ENCODE measurements at places on chromosomes 13 and 19. TPM values are rescaled to one million over a fixed set of nuclear protein-coding genes. Genes with fewer than 3 reads are reported as not detected.

Gene TMEM38A
- 1.2 TPM for total RNA-seq

- no peak for DNase-seq
These were observed 529.8 kb upstream of the NBEA start for GRCh38 chr13:34412295-34412694.

DNA sequence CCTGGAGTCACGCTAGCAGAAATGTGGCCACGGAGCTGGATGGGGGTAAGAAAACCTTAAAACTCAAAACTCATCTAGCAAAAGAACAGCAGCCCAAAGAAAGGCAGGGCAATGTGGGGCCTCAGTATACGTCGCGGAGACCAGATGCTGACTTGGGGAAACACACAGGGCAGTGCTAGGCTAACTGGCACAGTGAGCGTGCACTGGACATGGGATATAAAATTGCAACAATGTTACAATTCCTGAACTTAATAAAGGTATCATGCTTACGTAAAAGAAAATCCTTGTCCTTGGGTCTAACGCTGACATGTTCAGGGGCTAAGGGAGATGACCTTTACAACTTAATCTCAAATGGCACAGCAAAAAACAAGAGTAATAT, 40.5 kb downstream of the COL4A1 start:
- no peak for DNase-seq

DNA sequence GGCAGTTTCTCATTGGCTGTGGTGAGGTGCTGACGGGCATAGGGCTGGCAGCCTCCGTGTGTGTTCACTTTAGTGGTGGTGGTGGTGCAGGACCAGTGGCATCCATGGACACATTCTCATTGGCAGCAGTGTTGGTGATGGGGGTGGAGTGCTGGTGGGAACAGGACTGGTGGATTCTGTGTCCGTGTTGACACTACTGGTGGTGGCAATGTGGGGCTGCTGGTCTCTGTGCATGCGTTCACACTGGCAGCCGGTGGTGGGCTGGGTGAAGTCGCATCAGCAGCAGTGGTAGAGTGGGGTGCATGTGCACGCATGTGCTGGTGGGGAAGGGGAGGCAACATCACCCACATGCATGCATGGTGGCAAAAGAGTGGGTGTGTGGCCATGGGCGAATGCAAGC, 1471.4 kb upstream of the PCDH20 start:
- no peak for DNase-seq

Gene FZR1
- total RNA-seq, result 32.6 TPM

Gene TMEM272
- 1.6 TPM for total RNA-seq

GRCh38 chr13:66926851-66927524, 303.1 kb downstream of the PCDH9 start:
- DNase-seq, result no peak

DNA sequence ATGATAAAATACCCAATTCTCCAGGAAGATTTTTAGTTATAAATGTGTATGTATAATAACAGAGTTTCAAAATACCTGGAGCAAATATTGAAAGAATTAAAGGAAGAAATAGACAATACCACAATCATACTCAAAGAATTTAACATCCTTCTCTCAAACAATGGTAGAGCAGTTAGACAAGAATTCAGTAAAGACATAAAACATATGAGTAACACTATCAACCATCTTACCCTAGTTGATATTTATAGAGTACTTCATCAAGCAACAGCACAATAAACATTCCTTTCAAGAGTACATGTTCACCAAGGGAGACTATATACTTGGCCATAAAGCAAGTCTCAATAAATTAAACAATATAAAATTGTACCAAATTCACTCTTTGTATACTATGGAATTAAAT, 108.4 kb downstream of the DLEU7 start:
- no peak for DNase-seq

DNA sequence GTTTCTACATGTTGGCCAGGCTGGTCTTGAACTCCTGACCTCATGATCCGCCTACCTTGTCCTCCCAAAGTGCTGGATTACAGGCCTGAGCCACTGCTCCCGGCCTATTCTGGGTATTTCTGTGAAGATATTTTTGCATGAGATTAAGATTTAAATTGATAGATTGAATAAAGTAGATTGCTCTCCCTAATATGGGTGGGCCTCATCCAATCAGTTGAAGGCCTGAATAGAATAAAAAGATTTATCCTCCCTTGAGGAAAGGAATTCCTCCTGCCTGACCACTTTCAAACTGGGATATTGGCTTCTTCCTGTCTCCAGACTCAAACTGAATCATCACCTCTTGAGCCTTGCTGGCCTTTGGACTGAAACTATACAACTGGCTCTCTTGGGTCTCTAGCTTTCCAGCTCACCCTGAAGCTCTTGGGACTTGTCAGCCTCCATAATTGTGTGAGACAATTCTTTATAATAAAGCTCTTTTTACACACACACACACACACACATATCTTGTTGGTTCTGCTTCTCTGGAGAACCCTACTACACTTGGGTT, 36.1 kb upstream of the CXCL17 start:
- no peak for DNase-seq

DNA sequence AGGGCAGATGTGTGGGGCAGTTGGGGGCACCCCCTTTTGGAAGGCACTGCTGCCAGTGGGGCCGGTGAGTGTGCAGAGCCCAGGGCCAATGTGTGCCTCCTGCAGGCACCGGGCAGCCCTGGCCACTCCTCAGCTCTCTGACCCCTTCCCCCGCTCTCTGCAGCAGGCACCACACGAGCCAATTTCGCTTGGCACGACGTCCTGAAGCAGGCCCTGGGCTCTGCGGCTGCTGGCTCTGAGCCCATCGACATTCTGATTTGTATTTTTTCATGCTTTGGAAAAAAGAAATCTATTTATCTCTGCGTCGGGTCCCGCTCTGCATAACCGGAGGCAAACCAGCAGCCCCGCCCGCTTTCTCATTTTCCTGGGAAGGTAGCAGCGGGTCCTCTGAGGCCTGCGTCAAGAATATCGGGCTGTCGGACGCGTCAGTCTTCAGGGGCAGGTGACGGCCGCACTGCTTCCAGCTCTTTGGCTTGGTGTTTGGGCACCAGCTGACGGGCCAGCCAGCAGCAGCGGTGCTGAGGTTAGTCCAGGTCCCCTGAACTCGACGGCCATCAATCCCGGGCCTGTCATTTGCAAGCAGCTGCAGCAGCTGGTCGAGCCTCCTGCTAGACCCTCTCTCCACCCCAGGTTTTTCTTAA, 134.3 kb downstream of the KDM4B start:
- DNase-seq, result no peak

DNA sequence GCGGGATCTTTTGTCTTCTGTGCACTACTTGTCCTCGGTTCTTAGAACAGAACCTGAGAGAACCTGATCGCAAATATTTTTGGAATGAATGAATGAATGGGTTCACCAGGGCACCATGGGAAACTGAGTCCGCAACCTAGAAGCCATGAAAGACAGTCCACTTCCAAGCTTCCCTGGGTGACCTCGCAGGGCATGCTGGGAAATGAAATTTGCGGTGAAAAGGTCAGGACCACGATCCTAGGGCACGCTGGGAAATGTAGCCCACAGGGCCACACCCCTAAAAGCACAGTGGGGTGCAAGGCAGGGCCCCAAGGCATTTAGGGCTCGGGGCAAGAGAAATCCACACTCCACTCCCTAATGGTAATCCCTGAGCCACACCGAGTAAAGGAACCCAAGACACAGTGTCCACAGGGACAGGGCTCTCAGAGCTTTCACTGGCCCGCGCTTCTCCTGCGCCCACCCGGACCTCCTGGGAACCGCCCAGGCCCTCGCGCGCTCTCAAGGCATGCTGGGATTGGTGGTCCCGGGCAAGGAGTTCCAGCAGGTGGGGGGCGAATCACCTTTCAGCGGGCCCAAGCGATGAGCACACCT, 1.1 kb upstream of the PPP1R12C start:
- no peak for DNase-seq

Gene CEACAM3
- not detected for total RNA-seq

DNA sequence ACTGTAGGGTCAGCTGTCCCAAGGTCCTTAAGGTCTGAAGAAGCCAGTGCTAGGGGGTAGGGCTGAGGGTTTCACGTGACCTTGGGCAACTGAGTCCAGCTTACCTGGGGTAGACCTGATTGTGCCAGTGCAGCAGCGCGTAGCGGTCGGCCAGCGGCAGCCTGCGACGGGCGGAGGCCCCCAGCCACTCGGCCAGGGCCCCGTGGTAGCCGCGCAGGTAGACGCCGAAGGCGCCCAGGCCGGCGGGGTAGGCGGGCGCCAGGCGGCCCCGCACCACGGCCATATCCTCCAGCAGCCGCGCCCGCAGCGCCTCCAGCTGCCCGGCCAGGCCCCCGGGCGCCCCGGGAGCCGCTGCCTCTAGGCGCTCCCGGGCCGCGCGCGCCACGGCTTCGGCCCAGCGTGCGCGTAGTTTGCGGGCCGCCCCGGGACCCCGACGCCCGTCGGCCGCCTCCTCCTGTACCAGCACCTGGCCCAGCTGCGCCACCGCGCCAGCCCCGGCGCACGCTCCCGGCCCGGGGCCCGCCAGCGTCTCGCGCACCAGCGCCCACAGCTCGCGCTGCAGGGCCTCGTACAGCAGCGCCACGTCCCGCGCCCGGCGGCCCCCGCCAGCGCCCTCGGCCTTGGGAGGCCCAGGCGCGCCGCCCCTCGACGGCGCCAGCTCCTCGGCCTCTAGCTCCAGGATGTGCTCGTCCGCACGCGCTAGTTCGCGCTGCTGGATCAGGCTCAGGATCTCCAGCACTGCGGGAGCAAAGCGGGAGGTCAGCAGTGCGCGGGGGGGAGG, 10.9 kb downstream of the EXOC3L2 start:
- DNase-seq, result no peak

Gene EMC10
- total RNA-seq, result 50.1 TPM

Gene ZFR2
- total RNA-seq, result 0.84 TPM

- no peak for DNase-seq
These were observed 40.8 kb downstream of the KLF2 start for GRCh38 chr19:16365300-16365996.

- DNase-seq, result no peak
These were observed 408.9 kb downstream of the ZNF536 start for GRCh38 chr19:30781047-30781446.

DNA sequence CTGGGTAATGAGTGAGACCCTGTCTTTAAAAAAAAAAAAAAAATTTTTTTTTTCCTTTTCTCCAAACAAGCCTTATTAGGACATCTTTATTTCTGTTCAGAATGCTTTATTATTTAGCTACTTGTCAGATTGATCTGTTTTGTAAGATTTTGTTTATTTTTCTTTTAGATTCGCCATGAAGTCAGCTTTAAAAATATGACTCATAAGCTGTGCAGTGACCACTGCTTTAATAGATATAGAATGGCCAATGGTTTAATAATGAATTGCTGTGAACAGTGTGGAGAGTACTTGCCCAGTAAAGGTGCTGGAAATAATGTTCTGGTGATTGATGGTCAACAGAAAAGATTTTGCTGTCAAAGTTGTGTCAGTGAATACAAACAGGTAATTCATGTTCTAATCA, 47.7 kb downstream of the ZMYM2 start:
- no peak for DNase-seq

DNA sequence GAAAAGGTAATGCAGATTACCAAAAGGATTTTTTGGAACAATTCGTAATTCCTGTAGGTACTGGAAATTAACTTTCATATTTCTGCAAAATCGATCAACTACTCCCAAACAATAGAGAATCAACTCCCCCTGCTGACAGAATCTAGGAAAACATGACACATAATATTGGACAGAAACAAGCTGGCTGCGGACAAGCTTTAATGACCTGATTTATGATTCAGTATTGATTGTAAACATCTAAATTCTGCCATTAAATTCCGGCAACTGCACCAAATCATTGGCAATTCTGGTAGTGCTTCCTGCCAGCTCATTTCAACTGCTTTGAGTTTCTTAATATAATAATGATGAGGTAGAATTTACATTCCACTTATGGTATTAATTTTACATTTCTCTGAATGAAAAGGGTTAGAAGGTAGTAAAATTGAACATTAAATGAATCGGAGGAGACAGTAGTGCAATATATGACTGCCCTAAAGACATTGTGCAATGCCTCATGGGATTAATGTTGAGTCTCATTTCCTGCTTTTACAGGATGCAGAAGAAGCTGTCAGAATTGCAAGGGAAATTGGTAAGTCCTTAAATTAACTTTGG, 146.5 kb downstream of the PCCA start:
- DNase-seq, result no peak

Gene ZNF442
- total RNA-seq, result 1.7 TPM

Gene CPB2
- not detected for total RNA-seq
